ENCODE measurements at places on chromosomes 7 and 10.

- DNase-seq: peak; percentile 46
These were observed 6.9 kb downstream of the ATP5MF start for GRCh38 chr7:99459087-99459486.

DNA sequence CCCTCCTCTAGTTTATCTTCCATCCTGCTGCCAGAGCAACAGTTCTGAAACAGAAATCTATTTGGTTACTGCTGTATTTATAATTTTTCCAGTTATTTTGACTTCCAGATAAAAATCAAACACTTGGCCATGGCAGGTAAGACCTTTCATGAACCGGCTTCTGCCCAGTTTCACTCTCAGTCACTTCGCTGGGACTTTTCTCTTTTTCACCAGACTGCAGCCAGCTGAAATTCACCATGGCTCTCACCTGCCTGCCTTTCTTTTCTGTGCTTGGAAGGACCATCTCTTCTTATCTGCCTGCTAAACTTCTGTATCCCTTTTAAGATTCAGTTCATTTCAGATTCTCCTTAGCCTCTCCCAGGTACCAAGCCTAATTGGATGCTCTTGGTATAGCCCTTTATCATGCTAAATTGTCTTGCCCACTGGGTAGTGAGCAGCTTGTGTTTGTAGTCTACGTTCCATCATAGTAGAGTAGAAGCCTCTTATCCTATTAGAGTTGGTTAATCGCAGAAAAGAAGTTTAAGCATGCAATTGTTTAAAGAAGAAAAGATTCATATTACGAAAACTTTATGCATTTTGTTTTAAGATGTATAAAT, 71.7 kb downstream of the TAF3 start:
- DNase-seq: no peak

- DNase-seq: no peak
These were observed 161.7 kb downstream of the ADARB2 start for GRCh38 chr10:1575481-1576244.

DNA sequence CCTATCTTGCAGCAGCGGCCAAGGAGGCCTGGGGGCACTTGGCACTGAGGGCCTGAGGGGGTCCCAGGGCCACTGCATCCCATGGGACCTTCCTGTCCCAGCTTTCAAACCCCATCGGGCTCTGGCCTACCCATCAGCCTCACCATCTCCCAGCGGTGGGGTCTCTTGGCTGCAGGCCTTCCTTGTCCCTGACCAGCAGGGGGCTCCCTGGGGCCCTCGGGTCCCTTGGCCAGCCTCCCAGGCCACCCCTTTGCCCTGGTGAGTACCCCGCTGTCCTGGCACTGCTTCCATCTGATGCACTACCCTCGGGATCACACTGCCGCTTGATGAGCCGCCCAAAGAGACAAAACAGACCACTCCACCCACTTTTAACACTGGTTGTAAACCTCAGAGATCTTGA, 43.5 kb downstream of the YKT6 start:
- DNase-seq: peak; percentile 47

DNA sequence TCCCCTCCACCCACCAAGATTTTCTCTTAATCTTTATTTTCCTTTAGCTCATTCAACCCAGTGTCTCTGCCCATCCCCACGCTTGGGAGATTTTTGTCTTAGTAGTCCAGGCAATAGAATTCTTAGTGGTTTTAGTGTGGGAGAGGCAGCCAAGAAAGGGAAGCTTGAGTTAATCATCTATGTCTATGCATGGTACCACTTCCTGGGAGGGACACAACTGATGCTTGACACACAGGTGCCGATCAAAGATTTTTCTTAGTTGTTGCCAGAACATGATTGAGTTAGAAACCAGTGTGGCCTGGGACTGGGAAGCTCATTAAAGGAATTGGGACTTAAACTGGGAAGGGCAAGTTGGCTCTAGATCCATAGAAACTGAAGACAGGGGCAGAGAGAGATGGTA, 3.1 kb downstream of the STRA8 start:
- no peak for DNase-seq

DNA sequence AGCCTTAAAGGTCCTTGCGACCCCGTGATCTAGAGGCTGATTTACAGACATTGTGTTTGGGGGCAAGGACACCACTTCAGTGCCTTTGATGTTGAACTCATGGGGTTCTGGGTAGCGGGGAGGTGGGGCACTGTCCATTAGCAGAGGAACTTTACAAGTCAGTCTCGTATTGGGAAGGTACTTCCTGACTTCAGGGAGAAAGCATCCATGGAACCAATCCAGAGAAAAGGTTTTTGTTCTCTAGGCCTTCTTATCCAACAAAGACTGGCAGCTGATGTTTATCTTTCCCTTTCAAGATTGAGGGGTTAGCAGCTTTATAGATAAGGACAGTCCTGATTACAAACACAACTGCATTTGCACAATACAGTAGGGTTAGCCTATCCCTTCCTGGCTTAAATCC, 2.8 kb downstream of the GTPBP10 start:
- DNase-seq: no peak

DNA sequence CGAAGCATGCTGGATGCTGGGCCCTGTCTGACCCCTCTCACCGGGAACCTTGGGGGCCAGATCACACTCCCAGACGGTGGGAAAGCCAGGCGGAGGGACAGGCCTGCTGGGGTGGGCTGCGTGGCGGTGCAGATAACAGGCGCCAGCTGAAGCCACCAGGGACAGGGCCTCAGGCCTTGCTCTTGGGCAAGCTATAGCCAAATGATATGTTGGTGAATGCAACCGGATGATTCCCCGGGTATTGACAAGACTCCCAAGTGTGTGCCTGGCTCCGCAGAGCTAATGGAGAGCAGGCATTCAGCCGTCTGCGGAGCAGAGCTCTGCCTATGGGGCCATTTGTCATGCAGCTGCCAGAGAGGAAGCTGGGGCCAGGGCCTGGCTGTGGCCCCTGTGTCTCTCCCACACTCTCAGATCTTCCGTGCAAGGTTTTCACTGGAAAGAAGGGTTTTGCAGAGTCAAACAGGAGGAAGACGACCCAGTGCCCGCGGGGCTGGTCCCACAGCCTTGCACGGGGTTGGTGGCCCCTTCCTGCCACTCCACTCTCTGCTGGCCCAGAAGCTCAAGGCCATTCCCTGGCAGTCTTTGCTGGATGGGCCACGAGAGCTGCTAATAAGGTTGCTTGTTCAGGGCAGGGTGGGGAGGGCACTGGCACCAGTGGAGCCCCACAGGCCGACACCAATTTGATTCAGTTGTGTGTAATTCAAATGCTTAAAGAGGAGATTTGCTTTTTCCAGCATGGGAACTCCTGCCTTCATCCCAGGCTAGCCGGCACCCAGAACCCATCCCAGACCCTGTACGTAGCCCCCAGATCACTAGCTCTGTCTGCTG, 91.8 kb downstream of the PRKAG2 start:
- no peak for DNase-seq

GRCh38 chr7:150790416-150791075, 9.6 kb downstream of the TMEM176B start:
- DNase-seq: no peak

DNA sequence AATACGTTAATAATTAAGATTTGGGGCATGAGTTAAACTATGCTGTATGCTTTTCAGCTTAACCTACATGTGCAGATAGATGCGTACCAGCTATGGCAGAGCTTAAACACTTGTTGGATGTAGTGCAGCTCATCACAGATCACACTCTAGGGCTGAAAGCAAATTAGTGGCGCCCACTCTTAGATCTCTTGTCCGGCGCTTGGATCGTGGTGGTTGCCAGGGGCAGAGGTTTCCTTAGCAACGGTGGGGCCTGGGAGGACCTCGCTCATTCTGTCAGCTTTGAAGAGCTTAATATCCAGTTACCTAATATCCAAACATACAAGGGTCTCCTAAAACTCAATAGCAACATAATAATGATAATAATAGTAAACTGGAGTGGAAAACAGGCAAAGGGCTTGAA, 548.2 kb upstream of the PFKP start:
- DNase-seq: no peak

DNA sequence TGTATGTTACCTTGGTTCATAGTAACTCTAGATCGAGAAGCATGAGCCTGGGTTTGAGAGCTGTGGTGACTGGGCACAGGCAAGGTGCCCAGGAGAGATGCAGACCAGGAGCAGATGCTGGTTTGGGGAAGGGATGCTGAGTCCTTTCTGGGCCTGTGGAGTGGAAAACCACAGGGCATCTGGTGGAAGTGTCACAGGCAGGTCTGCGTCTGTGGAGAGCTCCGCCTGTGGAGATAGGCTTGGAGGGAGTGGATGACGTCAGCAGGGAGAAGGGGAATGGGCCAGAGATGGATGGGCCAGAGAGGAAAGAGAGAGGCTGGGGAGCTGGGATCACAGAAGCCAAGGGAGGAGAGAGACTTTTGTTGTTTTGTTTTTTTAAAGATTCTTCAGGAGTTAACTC, 14.8 kb downstream of the CYP26A1 start:
- DNase-seq: no peak

DNA sequence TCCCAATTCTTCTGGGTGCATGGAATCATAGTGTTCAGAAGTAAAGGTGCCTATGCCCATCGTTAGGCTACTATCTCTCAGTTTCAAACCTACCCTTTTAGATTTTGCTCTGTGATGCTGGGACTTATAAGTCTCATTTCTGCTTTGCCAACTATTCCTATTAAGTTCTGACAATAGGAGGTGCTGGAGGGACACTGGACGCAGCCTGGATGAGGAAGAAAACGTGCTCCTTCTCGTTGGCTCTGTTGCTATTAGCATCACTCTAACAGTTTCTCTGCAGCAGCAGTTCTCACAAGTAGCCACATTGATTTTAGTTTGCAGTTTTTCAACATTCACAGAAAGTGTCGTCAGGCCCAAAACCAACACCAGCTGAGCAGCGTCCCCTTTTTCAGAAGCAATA, 72.4 kb downstream of the ABCC2 start:
- peak; percentile 48 for DNase-seq

GRCh38 chr7:16791071-16791470, 13.7 kb downstream of the AGR2 start:
- DNase-seq: no peak

DNA sequence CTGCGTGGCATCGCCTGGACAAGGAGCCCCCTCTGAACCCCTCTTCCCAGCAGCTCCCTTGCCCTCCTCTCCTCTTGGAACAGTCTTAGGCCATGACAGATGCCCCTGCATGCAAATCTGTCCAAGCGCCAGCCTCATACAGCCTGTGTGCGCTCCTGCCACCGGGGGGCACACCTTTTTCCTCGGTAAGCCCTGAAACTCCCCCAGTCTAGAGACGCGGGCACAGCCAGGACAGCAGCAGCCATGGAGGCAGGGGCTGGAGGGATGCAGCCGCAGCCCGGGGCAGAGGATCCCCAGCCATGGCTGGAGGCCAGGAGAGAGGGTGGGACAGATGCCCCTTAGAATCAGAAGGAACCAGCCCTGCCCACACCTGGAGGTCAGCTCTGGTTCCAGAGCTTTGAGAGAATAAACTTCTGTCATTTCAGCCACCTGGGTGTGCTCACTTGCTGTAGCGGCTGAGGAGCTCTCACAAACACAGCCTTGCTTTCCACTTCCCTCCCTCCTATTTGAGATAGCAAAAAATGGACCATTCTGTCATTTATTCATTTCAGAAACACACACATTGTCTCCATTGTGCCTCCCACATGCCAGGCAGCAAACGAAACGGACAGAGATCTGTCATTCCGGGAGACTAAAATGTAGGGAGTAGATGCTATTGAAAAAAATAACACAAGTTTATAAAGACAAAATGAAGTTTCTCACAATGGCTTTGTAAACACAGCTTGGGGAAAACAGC, 241.5 kb downstream of the WDR37 start:
- DNase-seq: no peak

DNA sequence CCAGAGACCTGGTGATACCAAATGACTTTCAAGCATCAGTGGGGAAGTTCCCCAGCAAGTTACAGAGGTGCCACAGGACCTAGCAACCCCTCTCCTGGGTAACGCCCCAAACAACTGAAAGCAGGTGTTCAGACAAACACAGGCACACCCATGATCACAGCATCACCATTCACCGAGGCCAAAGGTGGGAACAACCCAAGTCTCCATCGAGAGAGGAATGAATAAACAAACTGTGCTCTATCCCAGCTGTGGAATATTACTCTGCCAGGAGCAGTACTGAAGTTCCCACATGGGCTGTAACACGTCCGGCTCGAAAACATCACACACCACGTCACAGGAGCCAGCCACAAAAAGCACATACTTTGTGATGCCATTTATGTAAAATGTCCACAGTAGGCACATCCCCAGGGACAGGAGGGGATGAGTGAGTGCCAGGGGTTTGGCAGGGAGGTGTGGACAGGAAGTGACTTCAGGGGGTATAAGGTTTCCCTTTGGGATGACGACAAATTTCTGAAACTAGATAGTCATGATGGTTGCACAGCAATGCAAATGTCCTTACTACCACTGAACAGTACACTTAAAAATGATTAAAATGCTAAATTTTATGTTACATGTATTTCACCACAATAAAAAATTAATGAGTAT, 222.8 kb downstream of the TNS3 start:
- DNase-seq: no peak

- DNase-seq: no peak
These were observed 20.6 kb upstream of the CDCA7L start for GRCh38 chr7:21966271-21966670.

DNA sequence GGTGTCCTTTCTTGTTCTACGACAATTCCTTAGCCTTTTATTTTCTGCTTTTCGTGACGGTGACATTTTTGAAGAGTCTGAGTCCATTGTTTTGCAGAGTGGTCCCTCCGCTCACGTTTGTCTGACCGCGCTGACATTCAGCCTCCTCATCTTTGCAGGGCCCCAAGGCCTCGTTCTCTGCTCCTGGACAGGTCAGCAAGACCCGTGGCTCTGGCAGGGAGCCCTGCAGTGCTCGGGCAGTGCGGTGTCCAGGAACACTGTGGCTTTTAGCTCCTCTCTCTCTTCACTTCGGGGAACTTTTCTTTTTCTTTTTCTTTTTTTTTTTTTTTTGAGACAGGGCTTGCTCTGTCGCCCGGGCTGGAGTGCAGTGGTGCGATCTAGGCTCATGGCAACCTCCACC, 142.5 kb downstream of the DNAJB6 start:
- no peak for DNase-seq

DNA sequence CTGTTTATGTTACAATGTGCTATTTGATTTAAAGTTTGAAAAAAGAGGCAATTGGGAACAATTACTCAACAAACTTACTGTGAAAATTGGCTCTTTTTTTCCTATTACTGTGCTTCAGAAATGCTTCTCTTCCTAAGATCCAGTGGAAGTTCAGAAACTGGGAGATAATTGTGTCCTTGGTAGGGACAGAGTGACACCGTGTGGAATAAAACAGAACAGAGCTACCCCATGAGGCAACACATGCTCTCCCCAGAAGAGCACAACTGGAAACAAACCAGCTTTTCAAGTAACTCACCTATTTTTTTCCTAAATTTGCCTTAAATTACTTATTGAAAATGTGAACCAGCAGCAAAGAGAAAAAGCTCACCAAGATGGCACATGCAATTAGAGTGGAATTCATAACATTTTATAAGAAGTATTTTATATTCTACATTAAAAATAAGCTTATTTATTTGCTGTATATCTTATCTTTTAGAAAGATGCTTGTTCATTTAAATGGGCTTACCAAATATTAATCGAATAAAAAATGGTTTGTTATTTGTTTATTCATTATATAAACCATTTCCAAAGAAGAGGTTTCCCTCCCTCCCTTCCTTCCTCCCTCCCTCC, 346.1 kb upstream of the ANKRD30A start:
- DNase-seq: peak; percentile 50
